ENCODE measurements at places on chromosomes 12 and 14. TPM values are rescaled to one million over a fixed set of nuclear protein-coding genes. Genes with fewer than 3 reads are reported as not detected.

Gene KRT2
- not detected for polyA plus RNA-seq

Gene DDX55
- polyA plus RNA-seq = 18.7 TPM

Gene OS9
- polyA plus RNA-seq = 107 TPM

DNA sequence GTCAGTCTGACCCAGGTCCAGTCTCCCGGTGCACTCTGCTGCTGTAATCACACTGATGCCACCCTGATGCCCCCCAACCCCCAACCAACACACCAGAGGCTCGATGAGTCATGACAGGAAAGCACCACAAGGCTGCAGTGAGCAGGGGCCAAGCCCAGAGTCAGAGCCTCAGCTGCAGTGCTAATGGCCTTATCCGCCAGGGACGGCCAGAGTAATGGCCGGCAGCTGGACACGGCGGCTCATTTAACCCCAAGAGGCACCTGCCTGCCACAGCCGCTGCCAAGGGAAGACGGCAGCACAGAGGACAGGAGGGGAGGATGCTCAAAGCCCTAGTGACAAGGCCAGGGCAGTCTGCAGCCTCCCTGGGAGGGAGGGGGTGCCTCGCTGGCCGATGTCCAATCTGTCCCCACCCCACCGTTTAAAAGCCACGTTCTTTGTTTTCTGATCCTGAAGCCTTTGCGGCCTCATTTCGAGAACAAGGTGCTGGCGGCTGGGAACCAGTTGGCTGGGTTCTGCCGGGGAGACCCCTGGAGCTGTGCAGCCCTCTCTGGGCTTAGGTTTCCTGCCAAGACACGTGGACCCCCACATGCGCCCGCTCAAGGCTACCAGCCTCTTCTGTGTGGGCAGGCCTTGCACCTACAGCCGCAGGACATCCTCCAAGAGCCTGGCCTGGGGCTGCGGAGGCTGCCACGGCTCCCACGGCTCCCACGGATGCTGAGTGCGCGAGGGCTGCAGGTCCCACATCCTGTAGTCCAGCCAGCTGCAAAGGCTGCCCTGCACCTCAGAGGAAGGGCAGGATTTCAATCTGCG, 13.1 kb downstream of the CCDC85C start:
- no peak for DNase-seq

Data from forelimb muscle (tissue), 1 donor.